ENCODE measurements at places on chromosomes 5 and 9.

- DNase-seq = no peak
Measured at GRCh38 chr9:34475097-34475496, 16.5 kb downstream of the DNAI1 start.

- no peak for DNase-seq
Measured at GRCh38 chr5:172642926-172643871, 2.1 kb downstream of the NEURL1B start.

GRCh38 chr9:101054657-101055056 lies 26.1 kb downstream of the PLPPR1 start:
- no peak for DNase-seq

- no peak for DNase-seq
Measured at GRCh38 chr9:136784249-136784996, 6.7 kb upstream of the TMEM141 start.

GRCh38 chr5:1111241-1111726 lies 579 bp downstream of the SLC12A7 start:
- no peak for DNase-seq

Data from stimulated activated CD4-positive, alpha-beta T cell treated with anti-CD3 and anti-CD28 coated beads, Interleukin-1b, Interleukin-23, amount 100 ng/mL, for 1 hour (primary cell).